ENCODE measurements at places on chromosomes 7 and 10.
A peak's percentile ranks its signal among the peaks of the same experiment; 100 is the strongest.

DNA sequence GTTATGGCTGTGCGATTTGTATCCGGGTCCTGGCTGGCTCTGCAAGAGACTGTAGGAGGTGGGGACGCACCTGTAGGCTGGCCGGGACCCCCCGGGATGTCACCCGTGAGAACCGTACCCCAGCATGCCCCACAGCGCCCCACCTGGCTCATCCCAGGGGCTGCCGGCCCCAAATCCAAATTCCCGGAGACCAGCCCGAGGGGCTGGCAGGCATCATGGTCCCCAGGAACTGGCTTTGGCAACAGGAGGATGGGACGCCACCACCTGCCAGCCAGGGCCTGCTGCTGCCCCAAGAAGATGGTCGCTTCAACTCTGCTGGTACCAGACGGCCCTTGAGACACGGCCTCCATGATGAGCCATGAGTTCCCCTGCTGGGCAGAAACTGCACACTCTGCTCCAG lies 239.4 kb downstream of the ELFN1 start:
- no peak for DNase-seq

GRCh38 chr10:650441-650851 lies 39.0 kb downstream of the DIP2C start:
- DNase-seq = no peak

GRCh38 chr7:33107136-33108066 lies 1.8 kb downstream of the RP9 start:
- peak; percentile 54 for DNase-seq

DNA sequence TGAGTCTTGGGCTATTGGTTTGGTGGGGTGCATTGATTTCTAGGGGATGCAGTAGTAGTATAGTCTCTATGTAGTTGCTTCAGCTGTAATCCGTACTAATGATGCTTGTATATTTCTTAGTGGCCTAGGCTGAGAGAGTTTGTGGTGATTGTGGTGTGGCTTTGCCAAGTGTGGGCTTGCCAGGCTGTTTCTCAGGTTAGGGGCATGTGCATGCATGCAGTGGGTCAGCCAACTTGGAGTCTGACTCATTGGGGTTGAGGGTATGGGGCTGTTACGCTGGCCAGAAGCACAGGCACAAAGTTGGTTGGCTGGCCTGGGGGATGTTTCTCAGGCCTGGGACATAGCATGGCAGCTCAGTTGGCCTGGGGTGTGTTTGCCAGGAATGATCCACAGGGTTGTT lies 25.7 kb upstream of the PLA2G12B start:
- no peak for DNase-seq

DNA sequence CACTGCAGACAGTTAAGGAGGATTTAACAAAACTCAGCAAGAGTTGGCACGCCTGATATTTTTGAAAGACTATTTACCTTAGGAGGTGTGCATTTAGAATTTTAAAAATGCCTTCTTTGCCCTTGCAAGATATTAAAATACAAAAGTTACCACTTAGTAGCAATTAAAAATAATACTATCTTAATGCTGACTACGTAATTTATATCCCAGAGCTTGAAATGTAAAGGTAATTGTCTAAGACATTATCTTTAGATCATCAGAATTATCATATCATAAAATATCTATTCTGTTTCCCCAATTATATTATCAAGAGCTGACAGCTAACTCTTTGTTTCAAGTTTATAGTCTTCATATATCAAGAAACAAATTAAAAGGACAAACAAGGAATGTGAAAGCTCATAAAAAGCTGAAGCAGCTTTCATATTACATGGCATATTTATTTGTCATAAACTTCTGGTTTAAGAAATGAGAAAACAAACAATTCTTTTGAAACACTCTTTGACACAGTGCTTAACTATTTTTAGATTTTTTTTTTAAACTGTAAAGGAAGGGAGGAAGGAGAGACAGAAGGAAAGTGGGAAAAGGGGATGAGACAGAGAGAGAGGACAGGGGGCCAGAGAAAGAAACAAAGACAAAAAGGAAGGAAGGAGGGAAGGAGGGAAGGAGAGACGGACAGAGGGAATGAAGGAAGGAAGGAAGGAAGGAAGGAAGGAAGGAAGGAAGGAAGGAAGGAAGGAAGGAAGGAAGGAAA lies 73.5 kb downstream of the RTKN2 start:
- no peak for DNase-seq

DNA sequence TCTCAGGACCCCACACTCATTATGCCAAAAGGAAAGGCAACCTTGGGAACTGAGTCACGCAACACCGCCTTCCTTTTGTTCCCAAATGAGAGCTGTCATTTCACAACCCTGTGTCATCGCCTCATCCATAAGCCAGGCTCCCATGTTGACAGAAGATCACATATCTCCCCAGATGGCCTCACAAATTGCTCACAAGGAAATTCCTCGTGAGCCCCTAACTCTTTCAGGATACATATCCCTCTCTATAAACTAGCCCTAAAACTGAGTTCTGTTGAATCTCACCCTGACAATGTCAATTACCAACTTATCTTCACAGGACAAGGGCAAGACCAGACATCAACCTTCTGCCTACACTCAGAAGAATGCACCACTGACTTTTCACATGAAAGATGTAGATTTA lies 22.6 kb downstream of the CCDC3 start:
- no peak for DNase-seq

DNA sequence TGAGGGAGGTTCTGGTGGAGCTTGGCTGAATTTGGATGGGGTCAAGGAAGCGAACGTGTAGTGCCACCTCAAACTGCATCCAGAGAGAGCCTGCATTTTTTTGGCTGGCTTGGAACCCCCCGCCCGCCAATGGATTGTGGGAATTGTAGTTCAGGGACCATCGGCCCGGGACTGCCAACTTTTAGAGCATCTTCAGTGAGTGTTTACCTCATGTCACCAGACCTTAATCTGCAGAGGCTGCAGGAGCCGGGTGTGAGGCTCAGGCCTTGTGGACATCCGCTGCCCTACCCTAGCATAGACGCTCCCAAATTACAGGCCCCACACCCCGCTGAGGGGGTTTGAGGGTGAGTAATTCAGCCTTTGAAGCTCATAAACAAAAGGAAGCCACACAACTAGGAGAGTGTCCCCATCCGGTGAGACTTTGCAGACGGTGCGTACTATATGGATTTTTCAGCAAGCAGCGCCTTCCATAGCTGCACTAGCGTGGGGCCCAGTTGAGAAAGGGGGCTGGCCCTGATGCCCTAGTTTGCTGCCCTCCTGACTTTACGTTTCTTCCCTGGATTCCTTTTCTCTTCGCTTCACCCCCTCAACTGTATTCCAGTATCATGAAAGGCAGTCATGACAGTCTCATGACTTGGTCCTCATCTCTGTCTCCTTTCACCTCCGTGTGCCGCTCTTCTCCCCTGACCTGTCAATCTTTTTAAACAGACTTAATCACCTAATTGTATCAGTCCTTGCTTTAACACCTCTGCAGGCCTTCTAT lies 717 bp downstream of the CNPY4 start:
- peak; percentile 86 for DNase-seq

DNA sequence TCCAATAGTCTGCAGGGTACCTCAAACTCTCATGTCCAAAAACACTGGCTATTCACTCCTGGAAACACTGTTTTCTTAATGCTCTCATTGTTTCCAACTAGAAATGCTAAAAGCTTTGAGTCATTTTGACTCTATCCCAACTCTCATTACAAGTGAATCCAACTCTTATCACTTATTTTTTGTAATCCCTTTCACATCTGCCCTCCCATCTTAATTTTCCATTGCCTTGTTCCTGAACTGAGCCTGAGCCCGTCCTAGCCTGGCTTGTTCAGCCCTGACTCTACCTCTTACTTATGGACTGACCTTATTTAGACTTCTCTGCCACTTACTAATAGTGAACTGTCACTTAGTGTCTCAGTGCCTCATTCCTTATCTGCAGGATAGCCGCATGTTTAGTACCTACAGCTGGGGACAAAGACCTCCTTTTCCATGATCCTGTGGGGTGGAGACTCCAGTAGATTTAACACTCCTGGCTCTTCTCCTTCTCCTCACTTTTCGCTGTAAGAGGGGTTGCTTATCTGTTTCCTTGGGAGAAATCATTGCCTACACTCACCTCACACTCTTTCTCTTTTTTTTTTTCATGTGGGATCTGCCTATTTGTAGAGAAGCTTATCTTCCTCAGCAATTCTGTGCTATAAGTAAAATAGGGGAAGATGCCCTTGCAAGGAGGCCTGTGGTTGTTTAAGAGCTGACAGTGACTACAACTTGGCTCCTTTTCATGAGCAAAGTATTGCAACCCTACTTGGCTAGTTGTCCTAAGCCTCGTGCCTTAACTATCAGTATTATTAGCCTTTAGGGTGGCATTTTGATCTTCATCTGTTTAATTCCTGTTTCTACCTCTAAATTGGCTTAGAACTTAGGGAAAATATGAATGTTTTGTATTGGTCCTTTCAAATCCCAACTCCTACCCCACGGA lies 56.4 kb downstream of the SLC16A12 start:
- DNase-seq = no peak

DNA sequence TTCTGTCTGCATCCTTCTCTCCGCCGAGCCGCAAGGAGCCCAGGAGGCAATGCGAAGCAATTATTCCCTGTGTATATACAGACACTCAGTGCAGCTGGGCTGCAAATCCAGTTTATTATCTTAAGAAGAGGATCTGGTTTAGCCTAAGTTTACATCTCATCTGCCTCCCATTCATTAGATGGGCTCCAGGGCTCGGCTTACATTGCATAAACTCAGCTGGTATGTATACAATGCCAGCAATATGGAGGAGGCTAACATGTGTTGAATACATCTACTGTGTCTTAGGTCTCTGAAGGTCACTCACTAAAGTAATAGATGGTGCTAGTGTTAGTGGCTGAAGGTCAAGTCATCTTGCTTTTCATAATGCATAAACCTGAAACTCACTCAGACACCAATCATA lies 996.8 kb downstream of the KCNMA1 start:
- no peak for DNase-seq

DNA sequence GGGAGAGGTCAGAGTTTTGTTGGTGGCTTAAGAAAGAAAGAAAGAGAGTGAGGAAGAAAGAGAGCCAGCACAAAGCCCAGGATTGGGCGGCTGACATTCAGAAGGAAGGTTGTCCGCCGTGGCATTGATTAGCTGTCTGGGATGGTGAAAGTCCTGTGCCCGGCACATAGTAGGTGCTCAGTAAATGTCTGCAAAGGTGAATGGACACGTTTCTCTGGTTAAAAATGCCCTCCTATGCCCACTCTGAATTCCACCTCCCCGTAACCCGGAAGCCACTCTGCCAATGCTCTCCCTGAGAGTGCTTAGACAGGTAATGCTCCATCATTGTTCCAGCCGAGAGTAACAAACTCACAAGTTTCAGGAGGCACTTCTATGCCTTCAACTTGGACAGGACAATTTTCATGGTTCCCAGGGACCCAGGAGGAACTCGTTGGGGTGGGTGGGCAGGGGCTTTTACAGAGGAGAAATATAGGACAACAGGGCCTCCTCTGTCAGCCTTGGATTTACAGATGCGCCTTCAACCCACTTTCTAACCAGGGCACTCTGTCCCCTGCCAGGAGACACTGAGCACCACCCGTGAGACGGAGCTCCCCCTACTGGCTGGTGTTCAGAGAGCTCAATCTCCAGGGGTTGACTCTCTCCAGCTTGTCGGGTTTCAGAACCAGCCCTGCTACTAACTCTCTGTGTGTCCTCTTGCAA lies 411.5 kb upstream of the ZMIZ1 start:
- peak; percentile 49 for DNase-seq

DNA sequence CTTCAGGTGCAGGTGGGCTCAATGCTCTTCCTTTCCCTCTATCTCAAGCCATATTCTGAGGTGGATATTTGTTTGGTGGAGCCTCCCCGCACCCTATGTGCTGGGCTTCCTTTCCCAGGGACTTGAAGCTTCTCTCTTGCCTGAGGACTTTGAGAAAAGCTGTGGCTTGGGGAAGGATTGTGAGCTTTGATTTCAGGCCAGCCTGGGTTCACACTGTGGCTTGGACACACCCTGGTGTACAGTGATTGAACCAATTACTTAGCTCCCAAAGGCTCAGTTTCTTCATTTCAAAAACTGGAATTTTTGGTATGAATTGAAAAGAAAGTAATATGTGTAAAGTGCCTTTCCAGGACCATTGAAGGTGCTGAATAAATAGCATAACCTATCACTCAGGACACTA lies 224.5 kb upstream of the GLI3 start:
- no peak for DNase-seq

- DNase-seq = no peak
Observed at GRCh38 chr7:69585169-69585568, 13.1 kb upstream of the AUTS2 start.

GRCh38 chr7:45240273-45240771 lies 82.7 kb downstream of the RAMP3 start:
- DNase-seq = no peak

DNA sequence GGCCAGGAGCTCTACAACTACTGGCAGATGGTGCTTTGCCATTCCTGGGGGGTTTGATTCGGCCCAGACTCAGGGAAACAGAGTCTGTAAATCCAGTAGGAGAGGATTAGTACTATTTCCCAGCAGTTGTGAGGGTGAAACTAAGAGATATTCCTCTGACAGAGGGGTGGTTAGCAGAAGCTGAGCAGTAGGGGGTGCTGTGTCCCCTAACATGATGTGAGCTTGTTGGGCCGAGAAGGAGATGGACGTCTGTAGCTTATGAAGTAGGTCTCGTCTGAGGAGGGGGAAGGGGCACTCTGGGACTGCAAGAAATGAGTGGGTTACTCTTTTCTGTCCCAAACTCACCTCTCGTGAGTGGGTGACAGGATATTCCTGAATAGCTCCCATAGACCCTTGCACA lies 179.2 kb upstream of the MBL2 start:
- peak; percentile 47 for DNase-seq

DNA sequence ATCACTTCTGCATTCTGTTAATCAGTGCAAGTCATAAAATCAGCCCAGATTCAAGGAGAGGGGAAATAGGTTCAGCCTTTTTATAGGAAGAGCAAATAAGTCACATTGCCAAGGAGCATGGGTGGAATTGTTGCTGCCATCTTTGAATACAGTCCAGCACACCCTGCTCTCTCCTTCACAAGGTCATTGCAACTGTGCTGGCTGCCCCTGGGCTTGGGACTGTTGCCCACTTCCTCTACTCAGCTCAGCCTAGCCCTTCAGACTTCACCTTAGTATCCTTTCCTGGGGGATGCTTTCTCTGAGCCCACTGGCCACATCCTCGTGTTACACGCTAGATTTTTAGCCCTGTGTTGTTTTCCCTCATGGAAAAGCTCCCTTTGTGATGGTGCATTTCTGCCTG lies 527.7 kb downstream of the GALNT17 start:
- no peak for DNase-seq

- DNase-seq = no peak
Observed at GRCh38 chr10:129491123-129491734, 24.2 kb downstream of the MGMT start.

- DNase-seq = no peak
Observed at GRCh38 chr10:34801097-34801733, 13.9 kb downstream of the PARD3 start.

GRCh38 chr7:69893906-69894305 lies 295.6 kb downstream of the AUTS2 start:
- DNase-seq = peak; percentile 31

GRCh38 chr10:12811826-12812225 lies 189.7 kb downstream of the CCDC3 start:
- DNase-seq = peak; percentile 44

- no peak for DNase-seq
Observed at GRCh38 chr7:114652041-114652440, 237.4 kb downstream of the FOXP2 start.

Data from right hindlimb (tissue), 1 donor.